Airway epithelial cell (primary cell): ENCODE measurements at places on chromosomes 6 and 20. TPM values are rescaled to one million over a fixed set of nuclear protein-coding genes. Genes with fewer than 3 reads are reported as not detected.

Gene HIVEP1
- 12.8 and 14.4 TPM in 2 replicates for total RNA-seq

Gene SPATS1
- total RNA-seq: not detected in 2 replicates

Gene CLIC5
- not detected in 2 replicates for total RNA-seq

Gene TRIM15
- total RNA-seq: not detected in 2 replicates

Gene GRM1
- total RNA-seq: 0.65 TPM in 1 of 2 replicates, not detected in the other

Gene MYLK4
- 0.21 TPM in 1 of 2 replicates, not detected in the other for total RNA-seq

Gene RIPPLY2
- total RNA-seq: not detected in 2 replicates

Gene OLIG3
- not detected in 2 replicates for total RNA-seq

Gene NKX2-2
- total RNA-seq: not detected in 2 replicates

Gene PSORS1C2
- 0.14 and 0.33 TPM in 2 replicates for total RNA-seq

Gene TBX18
- total RNA-seq: 0.42 TPM in 1 of 2 replicates, not detected in the other

Gene MOCS1
- 3.4 and 4.2 TPM in 2 replicates for total RNA-seq
